Central memory CD8-positive, alpha-beta T cell (primary cell): ENCODE measurements at places on chromosomes 11 and 22.

GRCh38 chr11:116691771-116692177 lies 81.0 kb downstream of the BUD13 start:
- peak; percentile 41 for DNase-seq

DNA sequence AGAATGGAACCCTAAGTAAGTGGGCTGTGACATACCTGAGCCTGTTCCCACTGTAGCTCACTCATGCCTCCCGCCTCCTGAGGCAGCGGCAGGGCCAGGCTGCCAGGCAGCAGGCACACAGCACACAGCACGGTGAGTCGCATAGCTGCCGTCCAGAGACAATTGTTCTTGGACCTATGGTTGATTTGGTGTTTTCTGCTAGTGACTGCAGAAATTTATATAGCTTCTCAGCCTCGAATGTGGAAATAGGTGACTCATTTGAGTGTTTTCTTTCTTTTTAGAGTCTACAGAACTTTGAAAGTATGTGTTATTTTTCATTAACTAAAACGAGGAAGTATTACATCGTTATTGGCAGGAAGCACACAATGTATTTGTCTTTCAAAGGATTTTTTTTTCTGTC lies at the start of gene MMP7:
TSS of gene MMP7 (minus strand) at position 190 of the 400 bp plus-strand sequence. CDS start at position 143, 47 bp downstream.
- DNase-seq = no peak

GRCh38 chr11:34330653-34331052 lies 27.2 kb downstream of the ABTB2 start:
- DNase-seq = no peak

GRCh38 chr11:95688015-95688414 lies 101.6 kb downstream of the FAM76B start:
- DNase-seq = no peak

DNA sequence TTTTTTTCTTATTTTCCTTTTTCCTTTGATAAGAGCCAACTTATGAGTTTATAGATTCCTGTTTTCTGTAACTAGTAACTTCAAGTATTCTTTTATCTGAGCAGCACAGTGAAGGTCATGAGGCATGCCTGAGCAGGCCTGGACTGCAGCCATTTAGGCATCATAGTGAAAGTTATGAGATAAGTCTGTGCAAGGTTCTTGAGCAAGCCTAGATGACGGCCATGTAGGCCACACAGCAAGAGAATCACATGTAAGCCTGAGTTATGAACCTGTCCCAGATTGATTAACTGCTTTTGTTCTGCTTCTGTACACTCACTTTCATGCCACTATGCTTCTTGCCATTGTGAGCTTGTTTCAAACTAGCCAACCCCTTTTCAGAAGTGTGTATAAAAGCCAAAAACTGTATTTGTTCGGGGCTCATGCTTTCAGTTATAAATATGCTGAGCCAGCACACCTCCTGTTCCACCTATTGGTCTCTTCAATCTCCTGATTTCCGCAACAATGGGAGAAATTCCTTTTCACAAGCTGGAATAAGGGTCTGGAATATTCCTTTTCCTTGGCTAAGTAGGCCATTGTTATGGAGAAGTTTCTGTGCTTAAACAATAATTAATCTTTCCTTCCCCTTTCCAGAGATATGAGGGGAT lies 745.7 kb downstream of the FAM181B start:
- DNase-seq = no peak

DNA sequence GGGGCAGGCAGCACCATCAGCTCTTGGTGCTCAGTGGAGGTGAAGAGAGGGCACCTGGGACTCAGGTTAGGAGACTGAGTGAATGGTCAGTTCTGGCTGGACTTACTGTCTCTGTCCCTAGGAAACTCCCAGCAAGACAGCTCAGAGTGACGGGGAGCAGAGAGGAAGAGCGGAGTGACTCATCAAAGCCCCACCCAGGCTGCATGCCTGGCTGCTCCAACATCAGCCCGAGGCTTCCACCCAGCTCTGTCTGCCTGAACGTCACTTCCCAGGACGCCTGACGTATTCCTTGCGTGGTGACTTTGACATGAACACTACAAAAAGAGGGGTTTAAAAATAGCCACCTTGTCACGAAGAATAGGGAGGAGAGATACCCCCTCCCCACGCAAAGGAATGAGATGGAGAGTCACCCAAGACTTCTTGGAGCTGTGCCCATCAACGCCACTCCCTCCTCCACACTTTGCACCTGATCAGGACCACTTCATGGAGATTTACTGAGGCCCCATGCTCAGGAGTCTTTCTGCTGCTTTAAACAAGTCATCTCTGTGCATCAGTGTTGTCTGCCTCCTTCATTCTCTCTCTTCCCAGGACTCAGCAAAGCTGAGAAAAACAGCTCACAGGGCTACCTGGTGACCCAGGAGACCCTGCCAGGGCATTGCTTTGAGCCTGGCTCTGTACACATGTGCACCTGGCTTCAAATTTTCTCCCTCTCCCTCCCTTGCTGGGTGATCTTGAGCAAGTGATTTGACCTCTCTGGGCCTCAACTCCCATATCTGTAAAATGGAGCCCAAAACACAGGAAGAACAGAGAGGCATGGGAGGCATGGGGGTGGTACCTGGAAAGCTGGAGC lies 83.1 kb downstream of the MN1 start:
- no peak for DNase-seq

GRCh38 chr11:23423104-23423503 lies 562.8 kb upstream of the CCDC179 start:
- no peak for DNase-seq

- no peak for DNase-seq
These were observed 4.2 kb upstream of the MPPED1 start for GRCh38 chr22:43407591-43407990.

DNA sequence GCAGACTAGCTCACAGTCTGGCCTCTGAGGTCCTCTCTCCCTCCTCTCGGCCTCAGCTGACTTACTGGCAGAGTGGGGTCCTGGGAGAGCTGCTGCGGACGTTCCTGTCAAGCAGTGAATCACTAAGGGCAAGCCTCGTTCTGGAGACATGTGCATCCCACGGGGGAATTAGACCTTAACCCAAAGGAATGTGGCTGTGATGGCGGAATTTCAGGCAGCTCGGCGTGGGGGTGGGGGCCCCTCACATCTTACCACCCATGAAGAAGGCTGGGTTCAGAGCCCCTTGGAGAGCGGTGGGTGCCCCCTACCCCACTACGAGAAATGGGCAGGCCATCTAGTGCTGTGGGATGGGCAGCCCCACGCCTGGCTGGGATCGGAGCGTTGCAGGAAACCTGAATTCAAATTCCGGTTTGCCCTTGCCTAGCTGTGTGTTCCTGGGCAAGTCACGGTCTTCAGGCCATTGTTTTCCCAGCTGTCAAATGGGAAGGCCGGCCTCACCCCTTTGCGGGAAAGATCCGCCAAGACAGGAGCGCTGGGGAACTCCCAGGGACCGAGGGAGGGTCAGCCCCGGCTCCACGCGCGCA lies 554 bp downstream of the LRRC32 start:
- no peak for DNase-seq

GRCh38 chr11:132080127-132080526 lies 709.7 kb downstream of the NTM start:
- no peak for DNase-seq
